ENCODE measurements at places on chromosomes 4 and X. TPM values are rescaled to one million over a fixed set of nuclear protein-coding genes. Genes with fewer than 3 reads are reported as not detected.

DNA sequence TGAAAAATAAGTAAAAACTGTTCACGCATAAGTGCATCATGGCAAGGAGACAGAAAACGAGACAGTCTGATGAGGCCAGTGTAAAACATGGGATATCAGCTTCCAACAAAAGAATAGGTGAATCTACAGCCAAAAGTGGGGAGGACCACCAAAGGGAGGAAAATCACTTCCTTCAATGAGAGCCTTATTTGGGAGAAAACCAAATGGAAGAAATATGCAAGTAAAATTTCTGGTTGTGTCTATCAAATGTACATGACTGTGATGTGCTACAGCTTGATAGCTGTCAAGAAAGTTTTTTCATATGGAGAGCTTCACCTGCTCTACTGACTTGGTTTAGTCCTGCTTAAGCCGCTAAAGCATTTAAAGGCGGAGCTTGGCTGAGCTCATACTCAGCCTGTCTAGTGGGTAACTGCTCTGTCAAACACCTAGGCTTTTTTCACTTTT, 66.2 kb downstream of the MAGEA1 start:
- no peak overlapping the region for H3K27ac ChIP-seq
- no peaks in the 10 kb centered on the region for H3K27me3 ChIP-seq
- H3K4me3 ChIP-seq, result no peak overlapping the region
- no peaks in the 10 kb centered on the region for H3K36me3 ChIP-seq
- DNase-seq, result no peak

GRCh38 chr4:127525608-127526007, 107.1 kb upstream of the INTU start:
- H3K4me1 ChIP-seq, result no peaks in the 10 kb centered on the region
- DNase-seq, result no peak
- H3K27ac ChIP-seq, result no peak overlapping the region
- H3K36me3 ChIP-seq, result no peaks in the 10 kb centered on the region
- no peak overlapping the region for H3K4me3 ChIP-seq

DNA sequence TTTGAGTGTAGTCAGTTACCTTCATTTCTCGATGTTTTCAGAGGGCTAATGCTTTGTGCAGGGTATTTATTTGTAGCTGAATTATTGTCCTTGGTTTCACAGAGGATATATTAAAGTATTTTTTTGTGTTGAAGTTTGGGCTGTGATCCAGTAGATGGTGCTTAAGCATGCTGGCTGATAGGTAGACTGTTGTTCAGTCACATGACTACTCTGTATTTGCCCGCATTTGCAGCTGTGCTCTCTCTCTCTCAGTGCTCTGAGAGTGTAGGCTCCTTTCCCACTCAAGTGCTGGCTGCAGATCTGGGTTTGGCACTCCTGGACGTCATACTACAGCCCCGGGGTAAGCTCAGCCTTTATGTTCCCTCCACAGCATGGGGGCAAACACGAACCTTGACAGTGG, 21.7 kb downstream of the RAB40AL start:
- no peaks in the 10 kb centered on the region for H3K4me1 ChIP-seq
- H3K27me3 ChIP-seq, result no peaks in the 10 kb centered on the region
- H3K4me3 ChIP-seq, result no peak overlapping the region
- no peak overlapping the region for H3K27ac ChIP-seq
- H3K36me3 ChIP-seq, result no peaks in the 10 kb centered on the region

DNA sequence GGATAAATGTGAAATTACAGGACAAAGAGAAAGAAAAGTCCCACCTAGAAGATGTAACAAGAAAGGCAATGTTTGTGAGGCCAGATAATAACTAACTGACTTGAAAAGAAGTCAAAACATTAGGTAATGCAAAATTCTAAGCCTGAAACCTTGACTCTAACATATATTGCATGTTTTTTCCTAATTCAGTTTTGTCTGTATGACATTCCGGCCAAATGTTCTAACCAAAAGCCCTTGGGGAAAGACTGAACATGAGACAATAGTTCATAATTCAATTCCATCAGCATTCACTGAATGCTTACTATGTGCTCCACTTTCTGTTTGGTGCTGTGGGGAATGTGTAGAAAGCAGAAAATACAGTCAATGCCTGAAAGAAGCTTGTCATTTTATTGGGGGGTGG, 84.8 kb upstream of the PLAC1 start:
- no peaks in the 10 kb centered on the region for H3K36me3 ChIP-seq
- no peaks in the 10 kb centered on the region for H3K27me3 ChIP-seq
- no peaks in the 10 kb centered on the region for H3K4me1 ChIP-seq
- no peak overlapping the region for H3K27ac ChIP-seq

DCTD gene
- total RNA-seq, result 45.6 TPM

GRCh38 chrX:150085881-150086280, 147.6 kb upstream of the EOLA2 start:
- H3K36me3 ChIP-seq, result no peaks in the 10 kb centered on the region
- H3K4me3 ChIP-seq, result no peak overlapping the region
- no peak for DNase-seq
- no peaks in the 10 kb centered on the region for H3K4me1 ChIP-seq
- no peaks in the 10 kb centered on the region for H3K27me3 ChIP-seq
- H3K27ac ChIP-seq, result no peak overlapping the region

All from gastrocnemius medialis (tissue), 4 donors.